Foreskin fibroblast (primary cell): ENCODE measurements at places on chromosomes 6 and 20.

GRCh38 chr6:12595161-12595811, 121.3 kb upstream of the PHACTR1 start:
- peak; percentile 71 for DNase-seq

DNA sequence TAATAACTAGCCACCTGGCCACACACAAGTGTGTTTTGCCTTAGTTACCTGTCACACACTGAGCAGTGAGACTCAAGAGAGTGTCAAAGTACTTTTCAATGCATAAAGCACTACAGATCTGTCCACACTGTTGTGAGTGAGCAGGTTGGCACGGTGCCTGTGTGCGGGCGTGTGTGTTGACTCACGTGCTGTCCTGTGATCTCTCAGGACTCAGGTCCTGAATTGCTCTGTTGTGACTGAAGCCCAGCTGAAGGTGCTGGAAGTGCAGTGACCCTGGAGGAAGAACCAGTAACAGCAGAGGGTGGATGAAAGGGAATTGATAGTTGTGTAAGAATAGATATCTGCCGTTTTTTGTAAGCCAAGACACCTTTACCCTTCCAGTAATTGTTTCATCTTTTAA, 18.3 kb downstream of the SLC16A10 start:
- DNase-seq, result peak; percentile 15

DNA sequence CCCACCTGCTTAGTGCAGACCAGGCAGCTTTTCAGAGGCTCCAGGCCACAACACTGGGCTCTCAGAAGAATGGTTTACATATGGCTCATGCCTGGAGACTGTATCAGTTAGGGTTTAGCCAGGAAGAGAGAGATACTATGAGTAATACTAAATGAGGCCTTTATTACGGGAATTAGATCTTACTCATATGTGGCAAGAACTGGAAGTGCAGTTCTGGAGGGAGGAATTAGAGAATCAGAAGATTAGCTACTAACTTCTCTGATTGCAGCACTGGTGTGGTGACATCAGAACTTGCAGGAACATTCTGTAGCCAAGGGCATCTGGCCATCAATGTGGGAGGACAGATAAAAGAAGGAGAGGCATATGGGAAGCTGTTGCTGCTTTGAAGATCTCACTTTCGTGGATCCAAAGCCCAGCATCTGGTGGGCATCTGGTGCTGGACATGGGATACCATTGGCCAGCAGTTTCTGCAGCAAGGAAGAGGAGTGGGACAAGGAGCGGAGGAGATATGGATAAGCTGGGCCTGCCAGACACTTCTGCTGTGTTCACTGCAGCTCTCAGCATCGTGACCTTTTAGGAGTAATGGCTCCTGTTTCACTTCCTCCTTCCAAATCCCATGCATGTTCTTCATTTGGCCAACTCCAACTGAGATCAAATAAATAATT, 248.5 kb downstream of the BTBD3 start:
- peak; percentile 96 for DNase-seq

GRCh38 chr6:125020385-125020784, 58.1 kb downstream of the RNF217 start:
- peak; percentile 71 for DNase-seq

DNA sequence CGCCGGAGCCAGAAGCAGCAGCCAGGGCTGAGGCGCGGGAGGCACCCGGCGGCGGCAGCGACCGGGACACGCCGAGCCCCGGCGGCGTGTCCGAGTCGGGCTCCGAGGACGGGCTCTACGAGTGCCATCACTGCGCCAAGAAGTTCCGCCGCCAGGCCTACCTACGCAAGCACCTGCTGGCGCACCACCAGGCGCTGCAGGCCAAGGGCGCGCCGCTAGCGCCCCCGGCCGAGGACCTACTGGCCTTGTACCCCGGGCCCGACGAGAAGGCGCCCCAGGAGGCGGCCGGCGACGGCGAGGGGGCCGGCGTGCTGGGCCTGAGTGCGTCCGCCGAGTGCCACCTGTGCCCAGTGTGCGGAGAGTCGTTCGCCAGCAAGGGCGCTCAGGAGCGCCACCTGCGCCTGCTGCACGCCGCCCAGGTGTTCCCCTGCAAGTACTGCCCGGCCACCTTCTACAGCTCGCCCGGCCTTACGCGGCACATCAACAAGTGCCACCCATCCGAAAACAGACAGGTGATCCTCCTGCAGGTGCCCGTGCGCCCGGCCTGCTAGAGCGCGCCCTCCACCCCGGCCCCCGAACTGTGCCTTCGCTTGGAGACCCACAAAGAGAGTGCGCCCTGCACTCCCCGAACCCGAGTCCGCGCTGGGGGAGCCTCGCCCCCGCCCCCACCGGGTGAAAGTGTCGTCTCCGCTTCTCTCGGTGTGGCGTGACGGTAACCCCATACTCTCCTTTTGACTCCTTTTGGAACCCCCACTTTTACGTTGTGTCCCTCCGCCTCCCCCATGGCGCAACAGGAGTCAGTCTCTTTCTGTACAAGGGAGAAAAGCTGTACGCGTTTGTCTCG, 1.6 kb downstream of the INSM1 start:
- no peak for DNase-seq

DNA sequence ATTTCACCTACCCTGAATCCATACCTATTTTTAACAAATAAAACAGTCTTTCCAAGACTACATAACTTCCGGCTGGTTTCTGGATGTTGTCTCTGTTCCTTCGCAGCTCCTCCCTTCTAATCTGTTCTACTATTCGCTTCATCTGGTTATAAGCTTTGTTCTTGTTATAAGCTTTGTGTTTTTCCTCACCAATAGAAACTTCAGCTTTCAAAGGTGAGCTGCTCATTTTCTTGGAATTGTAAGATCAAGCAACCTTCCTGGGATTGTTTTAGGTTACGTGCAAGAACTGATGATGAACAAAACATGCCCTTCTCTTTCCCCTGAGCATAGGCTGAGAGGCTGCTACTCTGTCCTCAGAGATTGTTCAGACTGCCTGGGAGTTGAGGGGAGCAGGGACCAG, 2.1 kb downstream of the GFOD1 start:
- no peak for DNase-seq

GRCh38 chr6:125001684-125002405, 39.6 kb downstream of the RNF217 start:
- no peak for DNase-seq

DNA sequence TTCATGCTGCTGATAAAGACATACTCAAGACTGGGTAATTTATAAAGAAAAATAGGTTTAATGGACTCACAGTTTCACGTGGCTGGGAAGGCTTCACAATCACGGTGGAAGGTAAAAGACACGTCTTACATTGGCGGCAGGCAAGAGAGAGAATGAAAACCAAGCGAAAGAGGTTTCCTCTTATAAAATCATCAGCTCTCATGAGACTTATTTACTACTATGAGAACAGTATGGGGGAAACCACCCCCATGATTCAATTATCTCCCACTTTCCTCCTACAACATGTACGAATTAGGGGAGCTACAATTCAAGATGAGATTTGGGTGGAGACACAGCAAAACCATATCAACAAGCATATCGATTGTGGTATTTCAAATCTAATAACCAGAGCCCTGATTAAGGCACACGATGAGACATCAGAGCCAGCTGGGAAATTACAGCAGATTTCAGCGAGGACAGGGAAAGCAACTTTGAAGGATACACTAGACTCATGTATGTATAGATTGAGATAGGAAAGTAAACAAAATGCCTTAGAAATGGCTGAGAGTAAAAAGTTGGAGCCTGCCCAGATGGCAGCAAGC, 129.8 kb upstream of the GJE1 start:
- no peak for DNase-seq

GRCh38 chr6:160101277-160102205, 20.1 kb upstream of the SLC22A1 start:
- DNase-seq, result no peak

DNA sequence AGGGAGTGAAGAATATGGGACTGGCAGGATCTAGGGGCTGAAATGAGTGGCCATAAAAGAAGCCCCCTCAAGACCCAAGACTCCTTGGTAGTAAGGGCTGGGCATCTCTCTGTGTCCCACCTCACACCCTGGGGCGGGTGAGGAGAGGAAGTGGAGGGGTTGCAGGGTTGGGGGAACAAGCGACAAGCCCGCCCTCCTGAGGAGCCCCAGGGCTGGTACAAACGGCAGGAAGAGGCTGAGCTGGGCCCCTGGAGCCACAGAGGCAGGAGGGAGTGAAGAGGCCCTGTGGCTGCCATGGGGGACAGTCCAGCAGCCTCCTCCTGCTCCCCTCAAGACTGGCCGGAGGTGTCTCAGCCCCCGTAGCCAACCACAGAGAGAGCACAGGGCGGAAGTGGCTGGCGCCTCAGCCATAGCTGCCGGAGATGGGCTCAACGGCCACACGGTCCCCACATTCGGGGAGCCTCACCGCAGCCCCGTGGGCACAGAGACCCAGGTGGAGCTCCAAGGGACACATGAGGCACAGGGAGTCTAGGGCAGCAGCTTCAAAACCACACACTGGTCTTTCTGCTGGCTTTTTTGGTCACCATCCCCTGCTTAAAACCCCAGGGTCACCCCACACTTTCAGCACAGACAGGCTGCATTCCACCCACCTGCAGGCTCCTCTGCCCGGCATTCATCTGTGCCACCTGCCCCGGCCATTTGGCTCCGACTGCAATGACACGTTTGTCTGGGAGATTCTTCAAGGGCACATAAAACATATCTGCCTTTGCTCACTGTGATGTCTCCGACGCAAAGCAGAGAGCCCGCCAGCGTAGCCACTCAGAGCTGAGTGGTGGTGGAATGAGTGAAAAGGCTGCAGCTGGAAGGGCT, 524 bp downstream of the C20orf203 start:
- no peak for DNase-seq

DNA sequence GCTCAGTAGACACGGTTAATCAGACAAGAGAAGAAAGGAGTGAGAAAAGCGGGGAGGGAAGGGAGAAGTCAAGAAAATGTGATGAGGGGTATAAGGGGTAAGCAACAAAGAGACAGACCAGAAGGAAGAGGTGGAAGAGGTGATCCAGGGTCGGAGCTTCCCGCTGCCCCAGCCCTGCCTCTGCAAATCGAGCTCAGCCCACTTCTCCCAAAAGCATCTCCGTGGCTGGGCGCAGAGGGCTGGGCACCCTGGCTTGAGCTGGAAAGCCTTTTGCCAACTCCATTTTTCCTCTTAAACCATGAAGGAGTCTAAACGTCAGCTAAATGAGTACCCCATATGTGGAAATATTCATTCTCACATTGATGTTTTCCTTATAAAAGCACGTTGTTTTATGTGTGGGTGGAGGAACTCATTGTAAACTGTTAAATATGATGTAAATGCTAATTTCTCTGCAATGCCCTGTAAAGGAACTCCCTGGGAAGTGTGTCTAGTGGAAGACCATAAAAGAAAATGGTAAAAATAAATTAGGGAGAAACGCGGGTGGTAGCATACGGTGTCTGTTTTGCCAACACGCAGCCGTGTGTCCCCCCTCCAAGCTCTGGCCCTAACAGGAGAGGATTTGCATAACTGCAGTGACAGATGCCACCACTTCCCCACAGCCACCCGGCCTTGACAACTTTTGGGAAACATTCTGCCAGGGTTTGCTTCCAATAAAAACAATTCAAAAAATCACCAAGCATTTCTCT, 55.2 kb upstream of the MAFB start:
- DNase-seq, result no peak

DNA sequence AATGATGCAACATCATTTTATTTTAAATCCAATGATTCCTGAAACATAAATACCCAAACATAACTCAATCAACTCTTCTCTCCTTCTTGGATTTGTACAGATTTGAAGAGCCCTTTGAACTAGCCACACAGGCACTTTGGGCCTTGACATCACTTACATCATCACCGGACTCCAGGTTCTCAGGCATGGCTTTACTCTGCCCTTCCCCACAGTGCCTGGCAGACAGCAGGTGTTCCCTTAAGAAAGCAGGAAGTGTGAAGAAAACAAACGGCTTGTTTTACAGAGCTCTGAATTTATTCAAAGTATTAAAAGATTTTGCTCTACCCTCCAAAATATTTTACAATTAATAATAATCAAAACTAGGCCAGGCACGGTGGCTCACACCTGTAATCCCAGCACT, 54.8 kb upstream of the GCM1 start:
- DNase-seq, result no peak
